ENCODE measurements at places on chromosomes 5 and 9.

DNA sequence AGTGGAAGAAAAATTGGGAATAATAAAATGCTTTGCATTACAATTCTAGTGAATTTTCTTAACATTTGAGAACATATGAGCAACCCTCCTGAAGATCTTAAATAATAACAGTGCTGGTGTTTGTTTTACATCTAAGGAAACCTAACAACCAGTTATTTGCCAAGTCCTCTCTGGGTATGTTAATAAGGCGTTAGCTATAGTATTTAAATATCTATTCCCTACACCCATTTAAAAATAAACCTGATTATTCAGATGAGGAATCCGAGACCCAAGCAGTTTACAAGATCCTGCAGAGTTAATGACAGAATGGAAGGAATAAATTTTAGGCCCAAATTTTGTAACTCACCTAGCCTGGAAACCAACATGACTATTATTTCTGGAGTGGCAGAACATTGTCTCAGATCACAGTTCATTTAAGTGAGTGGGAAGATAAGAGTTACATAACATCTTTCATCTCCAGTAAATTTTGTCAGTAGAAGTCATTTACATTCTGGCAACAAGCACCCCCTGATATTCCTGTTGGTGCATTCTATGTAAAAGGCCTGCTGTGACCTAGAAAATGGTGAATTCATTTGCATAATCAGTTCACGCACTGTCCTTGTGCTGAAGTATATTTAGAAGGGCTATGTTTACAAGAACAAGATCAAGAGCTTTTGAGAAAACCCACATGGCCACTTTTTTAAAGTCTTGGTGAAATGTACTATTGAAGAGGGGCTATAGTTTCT is 148.2 kb downstream of the COX7C start:
- no peak for DNase-seq

DNA sequence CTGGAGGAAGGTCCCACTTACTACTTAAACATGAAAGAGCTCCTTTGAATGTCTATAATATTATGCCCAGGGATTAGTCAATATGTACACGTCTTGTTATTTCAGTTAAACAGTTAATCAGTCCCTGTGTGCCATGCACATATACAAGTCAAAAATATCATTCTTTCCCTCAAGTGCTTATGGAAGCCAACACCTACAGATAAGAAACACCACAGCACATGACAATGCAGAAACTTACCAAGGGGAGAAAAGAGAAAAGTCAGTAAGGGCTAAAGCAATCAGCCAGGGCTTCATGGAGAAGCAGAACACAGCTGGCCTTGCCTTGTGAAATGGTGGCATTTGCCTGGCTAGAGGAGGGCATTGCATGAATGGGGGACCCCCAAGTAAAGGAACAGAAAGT is 88.3 kb downstream of the SNCAIP start:
- no peak for DNase-seq

GRCh38 chr5:28809811-28810750 is 1771.7 kb upstream of the CDH9 start:
- no peak for DNase-seq

- no peak for DNase-seq
Observed at GRCh38 chr5:12174734-12175133, 270.5 kb upstream of the CTNND2 start.

- no peak for DNase-seq
Observed at GRCh38 chr9:22073349-22073748, 64.2 kb upstream of the CDKN2B start.

DNA sequence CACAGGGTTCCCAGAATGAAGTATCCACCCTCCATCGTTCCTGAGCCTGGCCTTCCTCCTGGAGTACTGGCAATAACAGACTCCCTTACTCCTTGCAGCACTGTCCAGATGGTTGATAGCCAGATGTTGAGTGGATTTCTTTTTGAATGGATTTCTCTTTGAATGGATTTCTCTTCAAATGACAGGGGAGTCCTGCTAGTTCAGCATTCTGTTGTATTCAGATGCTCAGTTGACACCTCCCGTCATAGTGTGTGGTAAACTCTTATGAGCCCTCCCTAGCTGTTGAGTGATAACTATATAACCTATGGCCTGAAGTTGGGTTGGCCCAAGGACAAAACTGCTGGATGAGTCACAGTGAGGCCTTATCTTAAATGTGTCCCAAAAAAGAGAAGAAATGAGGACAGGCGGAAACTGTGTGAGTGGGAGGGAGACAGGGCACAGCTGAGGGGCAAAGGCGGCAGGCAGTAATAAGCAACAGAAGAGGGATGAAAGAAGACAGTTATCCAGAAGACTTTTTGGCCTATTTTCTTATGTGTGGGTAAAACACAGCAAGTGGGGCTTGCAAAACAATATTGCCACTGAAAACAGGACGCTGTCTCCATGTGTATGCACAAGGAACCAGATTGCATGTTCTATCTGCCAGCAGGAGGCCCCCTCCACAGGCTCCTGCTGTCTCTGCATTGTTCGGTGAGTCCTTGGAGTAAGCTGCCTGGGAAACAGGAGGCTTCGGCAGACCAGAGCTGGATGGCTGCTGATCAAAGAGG is 209.5 kb upstream of the S1PR3 start:
- DNase-seq, result no peak

DNA sequence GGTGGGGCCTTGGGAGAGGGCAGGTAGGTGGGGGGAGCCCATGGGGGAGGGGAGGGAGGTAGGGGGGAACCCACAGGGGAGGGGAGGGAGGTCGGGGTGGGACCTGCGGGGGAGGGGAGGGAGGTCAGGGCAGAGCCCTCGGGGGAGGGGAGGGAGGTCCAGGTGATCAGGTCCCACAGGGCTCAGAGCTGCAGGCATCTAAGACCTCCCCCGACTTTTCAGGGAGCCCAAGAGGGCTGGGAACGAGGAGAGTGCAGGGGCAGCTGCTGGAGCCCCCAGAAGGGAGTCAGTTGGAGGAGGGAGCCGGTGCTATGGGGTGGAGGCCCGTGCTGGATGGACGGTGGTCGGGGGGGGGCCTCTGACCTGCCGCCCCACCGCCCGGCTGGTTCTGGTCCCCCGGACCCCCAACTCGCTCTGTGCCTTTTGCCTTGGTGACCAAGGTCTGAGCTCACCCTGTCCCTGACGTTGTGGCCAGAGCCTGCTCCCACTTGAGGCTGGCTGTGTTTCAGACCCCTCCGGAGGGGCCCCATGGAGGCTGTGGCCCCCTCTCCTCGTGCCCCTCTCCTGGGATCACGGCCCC is 31.8 kb downstream of the SLC9A3 start:
- DNase-seq, result no peak

DNA sequence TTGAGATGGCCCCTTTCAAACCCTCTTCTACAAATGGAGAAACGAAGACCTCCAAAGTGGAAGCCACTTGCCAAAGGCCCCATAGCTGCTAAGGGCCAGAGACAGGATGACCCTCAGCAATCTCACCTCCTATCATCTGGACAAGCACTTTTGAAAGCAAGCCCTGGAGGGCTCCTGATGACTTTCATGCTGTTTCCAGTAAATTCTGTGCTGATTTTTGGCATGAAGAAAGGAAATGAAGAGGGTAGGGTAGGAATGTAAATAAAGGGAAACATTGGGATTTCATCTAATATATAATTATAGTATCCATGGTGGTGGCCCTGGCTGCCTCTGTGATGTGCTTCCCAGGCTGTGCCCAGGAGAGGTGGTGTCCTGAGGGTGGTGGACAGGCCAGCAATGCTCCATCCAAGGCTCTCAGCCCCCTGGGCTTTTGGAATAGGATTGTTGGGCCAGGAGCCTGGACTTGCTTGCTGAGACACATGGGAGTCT is 208.0 kb upstream of the TRIM32 start:
- no peak for DNase-seq

GRCh38 chr5:132981288-132981687 is 17.9 kb upstream of the AFF4 start:
- no peak for DNase-seq

- DNase-seq, result no peak
Observed at GRCh38 chr9:83247732-83248131, 184.8 kb upstream of the RASEF start.

- peak; percentile 63 for DNase-seq
Observed at GRCh38 chr5:176646049-176646706, 1.1 kb upstream of the TSPAN17 start.

- DNase-seq, result no peak
Observed at GRCh38 chr5:108125771-108126511, 256.0 kb downstream of the FBXL17 start.

DNA sequence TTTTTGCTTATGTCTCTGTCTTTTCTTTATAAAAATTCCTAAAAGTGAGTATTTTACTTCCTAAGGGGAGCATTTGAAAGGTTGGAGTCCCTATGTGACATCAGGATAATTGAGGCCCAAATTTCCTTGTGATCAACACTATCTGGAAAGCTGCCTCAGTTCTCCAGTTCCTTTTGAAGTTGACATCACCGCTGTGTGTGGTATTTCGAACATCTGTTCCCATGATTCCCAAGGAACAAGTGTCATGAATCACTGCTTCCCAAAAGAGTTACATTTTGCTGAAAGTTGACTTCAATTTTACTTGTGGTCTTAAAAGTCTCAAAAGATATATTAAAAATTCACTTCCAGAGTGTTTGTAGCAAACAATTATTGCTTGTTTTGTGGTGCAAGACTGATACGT is 452.1 kb upstream of the RGMB start:
- no peak for DNase-seq

All from H54 (cell line).